HepG2 (cell line): ENCODE measurements at places on chromosomes 12 and 14.

- DNase-seq: no peak
These were observed 19.2 kb downstream of the BLTP3B start for GRCh38 chr12:100123316-100124095.

GRCh38 chr12:69438539-69438938 lies 31.6 kb upstream of the FRS2 start:
- no peak for DNase-seq

GRCh38 chr12:14995583-14996425 lies 23.0 kb downstream of the PDE6H start:
- DNase-seq: peak; percentile 52

- DNase-seq: no peak
These were observed 29.3 kb upstream of the CPNE8 start for GRCh38 chr12:38934686-38935085.

GRCh38 chr14:105939810-105940508 lies 413.6 kb downstream of the TMEM121 start:
- no peak for DNase-seq

DNA sequence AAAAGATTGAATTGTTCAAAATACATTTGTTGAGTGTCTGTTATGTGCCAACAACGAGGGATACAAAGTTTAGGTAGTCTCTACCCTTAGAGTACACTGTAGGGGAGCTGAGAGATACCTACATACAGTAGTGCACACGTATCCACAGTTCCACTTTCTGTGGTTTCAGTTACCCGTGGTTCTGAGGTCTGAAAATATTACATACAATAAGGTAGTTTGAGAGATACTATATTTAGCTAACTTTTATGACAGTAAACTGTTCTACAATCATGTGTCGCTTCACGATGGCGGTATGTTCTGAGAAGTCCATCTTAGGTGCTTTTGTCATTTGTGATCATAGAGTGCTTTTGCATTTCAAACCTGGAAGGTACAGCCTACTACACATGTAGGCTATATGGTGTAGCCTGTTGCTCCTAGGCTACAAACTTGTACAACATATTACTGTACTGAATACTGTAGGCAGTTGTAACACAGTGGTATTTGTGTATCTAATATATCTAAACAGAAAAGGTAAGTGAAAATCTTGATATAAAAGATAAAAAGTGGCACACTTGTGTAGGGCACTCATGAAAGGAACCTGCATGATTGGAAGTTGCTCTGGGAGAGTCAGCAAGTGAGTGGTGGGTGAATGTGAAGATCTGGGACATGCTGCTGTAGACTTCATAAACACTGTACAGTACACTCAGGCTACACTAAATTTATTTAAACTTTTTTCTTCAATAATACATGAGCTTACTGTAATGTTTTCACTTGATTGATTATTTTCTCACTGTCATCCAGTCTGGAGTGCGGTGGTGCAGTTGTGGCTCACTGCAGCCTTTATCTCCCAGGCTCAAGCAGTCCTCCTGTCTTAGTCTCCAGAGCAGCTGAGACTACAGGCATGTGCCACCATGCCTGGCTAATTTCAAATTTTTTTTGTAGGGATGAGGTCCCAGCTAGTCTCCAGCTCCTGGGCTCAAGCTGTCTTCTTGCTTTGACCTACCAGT lies 4.0 kb downstream of the CPSF6 start:
- no peak for DNase-seq

GRCh38 chr14:53108292-53109104 lies 44.6 kb downstream of the DDHD1 start:
- no peak for DNase-seq

GRCh38 chr12:11310336-11310735 lies at the start of gene PRB4:
PRB4 (minus strand) TSS chr12:11310436; CDS start chr12:11310398, 38 bp downstream.
- no peak for DNase-seq
